ENCODE measurements at places on chromosomes 11 and 22.
A peak's percentile ranks its signal among the peaks of the same experiment; 100 is the strongest.

- DNase-seq: no peak
These were observed 12.0 kb downstream of the TRIOBP start for GRCh38 chr22:37708580-37709444.

DNA sequence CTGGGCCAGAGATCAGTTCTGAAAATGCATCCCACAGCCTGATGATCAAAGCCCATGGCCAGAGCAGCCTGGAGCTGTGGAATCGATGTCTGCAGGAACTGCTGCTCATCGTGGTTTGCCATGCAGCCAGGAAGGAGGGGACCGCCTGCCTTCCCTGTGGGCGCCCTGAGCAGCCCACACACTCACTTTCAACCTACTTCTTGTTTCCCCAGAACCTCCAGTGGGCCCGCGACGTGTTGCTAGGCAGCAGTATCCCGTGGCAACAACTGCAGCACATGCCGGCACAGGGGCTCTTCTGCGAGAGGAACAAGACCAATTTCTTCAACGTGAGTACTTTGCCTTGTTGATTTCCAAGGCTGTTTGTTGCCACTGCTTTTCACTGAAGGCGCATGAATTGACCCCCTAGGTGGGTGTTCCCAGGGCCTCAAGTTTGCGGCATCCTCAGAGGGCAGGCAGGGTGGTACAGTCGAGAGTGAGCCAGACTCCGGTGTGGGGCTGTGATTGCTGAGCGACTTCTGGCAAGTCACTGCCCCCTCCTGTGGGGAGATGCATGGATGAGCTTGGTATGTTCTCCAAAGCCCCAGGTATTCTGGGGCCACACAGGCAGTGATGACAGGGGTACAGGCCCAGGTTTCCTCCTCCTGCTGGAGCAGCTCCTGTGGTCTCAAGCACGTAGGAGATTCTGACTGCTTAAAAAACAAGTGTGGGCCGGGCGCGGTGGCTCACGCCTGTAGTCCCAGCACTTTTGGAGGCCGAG, 47.0 kb upstream of the SUSD2 start:
- DNase-seq: no peak

- no peak for DNase-seq
These were observed 48.1 kb downstream of the SHANK2 start for GRCh38 chr11:71204294-71204693.

DNA sequence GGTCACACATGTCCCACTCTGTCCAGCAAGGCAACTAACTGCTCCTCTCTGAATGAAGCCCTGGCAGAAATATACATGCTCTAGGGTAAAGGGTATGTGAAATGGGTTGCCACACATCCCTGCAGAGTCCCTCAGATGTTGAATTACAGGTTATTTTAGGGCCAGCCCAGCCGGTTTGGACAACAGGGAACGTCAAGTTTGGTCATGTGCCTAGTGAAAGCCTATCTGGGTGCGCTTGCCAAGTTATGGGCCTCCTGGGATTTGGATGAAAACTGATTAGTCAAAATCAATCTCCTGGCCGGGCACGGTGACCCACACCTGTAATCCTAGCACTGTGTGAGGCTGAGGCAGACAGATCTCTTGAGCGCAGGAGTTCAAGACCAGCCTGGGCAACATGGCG, 10.4 kb downstream of the AP1B1 start:
- DNase-seq: no peak

DNA sequence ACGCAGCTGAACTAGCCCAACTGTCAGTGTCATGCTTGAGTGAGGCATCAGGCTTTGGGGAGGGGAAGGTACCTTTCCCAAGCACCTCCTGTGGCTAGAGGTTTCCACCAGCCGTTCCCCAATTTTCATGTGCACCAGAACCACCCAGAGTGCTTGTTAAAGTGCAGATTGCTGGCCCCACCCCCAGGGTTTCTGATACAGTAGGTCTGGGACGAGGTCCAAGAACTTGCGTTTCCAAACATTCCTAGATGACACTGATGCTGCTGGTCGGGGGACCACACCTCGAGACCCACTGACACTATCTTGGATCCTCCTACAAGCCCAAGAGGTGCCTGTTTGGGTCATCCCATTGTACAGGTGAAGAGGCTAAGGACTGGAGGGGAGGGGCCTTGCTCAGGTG, 59.8 kb downstream of the PDE2A start:
- DNase-seq: no peak

DNA sequence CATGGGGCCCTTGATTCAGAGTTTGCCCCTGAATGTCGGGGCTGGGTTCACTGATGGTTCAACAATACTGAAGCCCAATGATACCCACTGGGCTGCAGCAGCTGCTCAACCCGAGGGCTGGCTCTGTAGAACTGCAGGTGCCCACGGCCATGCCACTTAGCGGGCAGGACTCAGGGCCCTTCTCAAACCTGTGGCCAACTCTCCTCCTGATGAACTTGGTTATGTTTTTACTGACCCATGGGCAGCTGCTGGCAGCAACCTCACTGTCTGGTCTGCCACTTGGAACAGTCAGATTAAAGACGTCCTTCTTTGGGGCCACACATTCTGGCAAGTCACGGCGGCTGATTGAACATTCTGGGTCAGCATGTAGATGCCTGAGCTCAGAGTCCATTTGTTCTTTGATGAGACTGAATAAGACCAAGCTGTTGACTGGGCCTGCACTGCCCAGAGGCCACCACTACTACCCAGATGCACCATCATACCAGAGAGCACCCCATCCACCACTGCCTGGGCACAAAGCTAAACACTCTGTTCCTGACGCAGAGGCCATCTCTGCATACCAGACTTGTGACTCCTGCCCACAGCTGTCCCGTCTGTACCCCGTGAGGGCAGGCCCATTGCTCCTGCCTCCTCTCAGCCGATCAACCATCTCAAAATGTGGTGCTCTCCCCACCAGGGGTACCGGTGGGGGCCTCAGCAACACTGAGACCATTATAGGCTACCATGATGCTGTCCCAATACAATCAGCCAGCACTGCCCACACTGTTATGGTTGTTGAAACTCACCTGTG, 67.8 kb downstream of the SHANK2 start:
- DNase-seq: no peak

DNA sequence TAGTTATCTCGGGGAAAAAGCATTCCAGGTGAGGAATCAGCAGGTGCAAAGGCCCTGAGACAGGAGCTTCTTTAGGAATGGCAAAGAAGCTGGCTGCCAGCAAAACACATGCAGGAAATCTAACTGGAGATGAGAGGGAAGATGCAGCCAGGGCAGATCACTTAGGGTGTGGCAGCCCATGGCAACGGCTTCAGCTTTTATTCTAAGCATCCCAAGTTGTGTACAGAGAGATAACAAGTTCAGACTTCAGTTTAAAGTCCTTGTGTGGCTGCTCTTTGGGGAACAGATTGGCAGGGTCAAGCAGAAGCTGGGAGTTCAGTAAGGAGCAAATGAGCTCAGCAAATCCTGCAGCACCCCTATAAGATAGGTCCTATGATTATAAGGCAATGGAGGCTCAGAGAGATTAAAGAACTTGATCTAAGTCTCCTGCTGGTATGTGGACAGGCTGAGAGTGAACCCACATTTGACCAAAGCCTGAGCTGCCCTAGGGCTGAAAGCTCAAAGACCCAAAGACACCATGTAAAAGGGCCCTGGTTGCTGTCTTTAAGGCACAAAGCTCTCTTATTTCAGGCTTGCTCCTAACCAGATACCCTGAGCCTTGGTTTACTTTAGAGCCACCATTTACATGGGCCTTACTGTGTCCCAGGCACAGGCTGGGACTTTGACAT, 466.8 kb downstream of the SOX6 start:
- no peak for DNase-seq

- DNase-seq: peak; percentile 68
These were observed 143.2 kb downstream of the BBOX1 start for GRCh38 chr11:27183672-27184457.

- DNase-seq: no peak
These were observed 16.7 kb upstream of the ARHGAP32 start for GRCh38 chr11:129208863-129209262.

DNA sequence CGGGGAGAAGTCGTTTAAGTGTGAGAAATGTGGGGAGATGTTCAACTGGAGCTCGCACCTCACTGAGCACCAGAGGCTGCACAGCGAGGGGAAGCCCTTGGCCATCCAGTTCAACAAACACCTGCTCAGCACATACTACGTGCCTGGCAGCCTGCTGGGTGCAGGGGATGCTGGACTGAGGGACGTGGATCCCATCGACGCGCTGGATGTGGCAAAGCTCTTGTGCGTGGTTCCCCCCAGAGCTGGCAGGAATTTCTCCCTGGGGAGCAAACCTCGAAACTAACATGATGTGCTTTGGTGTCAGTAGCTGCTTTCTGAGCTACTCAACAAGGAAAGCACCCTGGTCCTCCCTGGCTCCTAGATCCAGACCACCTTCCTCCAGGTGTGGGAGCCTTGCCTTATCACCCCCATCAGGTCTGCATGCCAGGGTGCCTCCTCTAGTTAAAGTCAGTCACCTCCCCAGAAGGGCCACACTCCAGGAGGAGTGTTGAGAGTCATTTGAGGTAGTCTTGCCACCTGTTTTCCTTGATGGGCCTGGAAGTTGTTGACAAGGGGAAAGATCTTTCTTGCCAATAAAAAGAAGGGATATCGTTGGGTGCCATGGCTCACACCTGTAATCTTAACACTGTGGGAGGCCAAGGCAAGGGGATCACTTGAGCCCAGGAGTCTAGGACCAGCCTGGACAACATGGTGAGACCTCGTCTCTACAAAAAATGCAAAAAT, 12.9 kb downstream of the ZNF74 start:
- DNase-seq: no peak

GRCh38 chr11:22389526-22390282, 51.5 kb downstream of the SLC17A6 start:
- DNase-seq: no peak

GRCh38 chr11:134997652-134998320, 585.7 kb upstream of the B3GAT1 start:
- no peak for DNase-seq

DNA sequence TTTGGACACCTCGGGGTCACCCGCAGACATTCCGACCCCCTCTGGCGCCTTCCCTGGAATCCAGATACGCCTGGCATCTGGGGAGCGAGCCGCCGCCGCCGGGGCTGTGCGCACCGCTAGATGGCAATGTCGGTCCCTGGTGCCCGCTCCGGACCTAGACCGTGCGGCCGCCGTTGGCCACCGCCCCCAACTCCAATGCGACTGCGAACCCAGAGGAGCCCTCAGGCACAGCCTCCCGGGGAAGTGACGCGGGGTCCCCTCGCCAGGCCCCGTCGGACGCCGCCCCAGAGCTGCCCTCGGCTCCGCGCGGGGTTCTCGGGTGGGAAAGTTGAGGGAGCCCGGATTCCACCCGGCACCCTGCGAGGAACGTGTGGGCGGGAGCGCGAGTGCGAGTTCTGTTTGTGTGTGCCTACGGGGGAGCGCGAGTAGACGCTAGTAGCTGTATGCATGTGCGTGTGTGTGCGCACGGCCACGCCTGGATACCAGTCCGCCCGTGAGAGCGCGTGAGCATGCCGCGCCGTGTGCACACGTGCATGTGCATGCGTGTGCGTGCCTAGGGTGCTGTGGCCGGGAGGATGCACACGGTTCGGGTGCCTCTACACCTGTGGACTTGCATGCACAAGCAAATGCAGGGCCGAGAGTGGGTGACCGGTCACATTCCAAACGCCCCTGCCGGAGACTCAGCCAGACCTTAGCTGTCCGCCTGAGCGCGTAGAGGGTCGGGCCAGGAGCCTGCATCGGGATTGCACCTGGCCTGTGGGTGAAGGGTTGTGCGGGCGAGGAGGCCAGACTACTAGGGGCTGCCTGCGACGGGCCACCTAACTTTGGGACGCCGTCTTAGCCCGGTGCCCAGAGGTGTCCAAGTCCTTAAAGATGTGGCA, 1.9 kb downstream of the CHRM4 start:
- peak; percentile 60 for DNase-seq

- peak; percentile 33 for DNase-seq
These were observed 24.1 kb downstream of the KCNE3 start for GRCh38 chr11:74443071-74443864.

GRCh38 chr11:111745719-111746504, 20.3 kb downstream of the PPP2R1B start:
- no peak for DNase-seq

DNA sequence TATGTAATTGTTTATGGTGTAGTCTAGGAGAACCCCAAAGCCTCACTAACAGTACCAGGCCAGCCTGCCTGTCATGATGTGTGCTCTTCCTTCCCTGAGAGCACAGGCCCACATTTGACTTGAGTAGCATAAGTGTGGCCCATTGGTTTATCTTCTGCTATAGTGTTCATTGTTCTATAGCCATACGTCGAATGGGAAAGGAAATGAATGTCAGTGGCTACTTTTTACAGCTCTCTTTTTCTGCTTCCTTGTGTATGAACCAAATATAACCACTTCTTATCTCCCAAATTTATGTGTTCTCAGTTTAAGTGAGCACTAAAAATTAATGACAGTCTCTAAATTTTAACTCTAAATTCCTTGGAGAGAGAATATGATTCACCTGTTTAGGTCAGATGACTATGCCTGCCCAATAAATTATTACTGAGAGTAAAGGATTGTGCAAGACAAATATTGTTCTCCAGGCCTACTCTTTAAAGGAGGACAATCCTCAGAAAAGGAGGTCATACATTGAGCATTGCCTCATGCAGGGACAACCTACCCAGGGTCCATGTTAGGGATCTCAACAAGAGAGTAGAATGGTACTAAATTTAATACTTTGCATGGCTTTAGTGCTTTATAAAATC, 222.9 kb upstream of the ARHGAP20 start:
- no peak for DNase-seq

DNA sequence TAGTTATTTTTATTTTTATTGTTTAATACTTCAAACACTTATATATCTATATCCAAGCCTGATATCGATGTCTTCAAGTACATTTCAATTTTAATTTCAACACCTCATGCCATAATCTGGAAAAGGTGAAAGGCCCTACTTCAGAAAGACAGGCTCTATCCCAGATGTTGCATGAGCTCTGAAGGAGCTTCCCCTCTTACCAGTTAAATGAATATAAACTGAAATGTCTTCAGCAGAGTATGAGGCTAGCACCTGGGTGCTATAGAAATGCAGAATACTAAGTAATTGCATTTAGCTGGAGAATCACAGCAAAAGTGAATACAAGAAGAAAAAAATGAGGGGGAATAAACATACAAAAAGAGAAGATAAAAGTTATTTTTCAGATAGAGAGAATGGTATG, 11.5 kb upstream of the GRIA4 start:
- DNase-seq: no peak

DNA sequence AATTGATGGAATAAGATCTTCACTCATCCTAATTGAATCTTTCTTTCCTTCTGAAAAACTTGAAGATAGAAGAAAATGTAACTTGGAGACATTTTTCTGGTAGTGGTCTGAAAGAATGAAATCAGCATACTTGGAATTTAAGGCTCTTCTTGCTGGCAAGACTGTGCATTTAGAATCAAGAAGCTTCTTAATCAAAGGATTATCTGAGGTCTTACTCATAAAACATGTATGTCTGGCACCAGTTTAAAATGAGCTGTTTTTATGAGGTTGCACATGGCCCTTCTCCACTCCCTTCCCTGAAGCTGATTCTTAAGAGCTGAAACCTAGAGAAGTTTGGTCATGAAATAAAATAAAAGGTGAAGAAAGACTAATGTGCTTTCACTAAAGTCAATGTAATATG, 77.3 kb downstream of the ARHGEF12 start:
- no peak for DNase-seq
